Gastroesophageal sphincter (tissue), 4 donors: ENCODE measurements at places on chromosomes 6 and 20. TPM values are rescaled to one million over a fixed set of nuclear protein-coding genes. Genes with fewer than 3 reads are reported as not detected.

The PCSK2 gene
- 8.5 TPM for total RNA-seq

The MLN gene
- total RNA-seq: not detected

The CGAS gene
- 3.4 TPM for total RNA-seq

The UQCC2 gene
- total RNA-seq: 19.3 TPM

The MAP7 gene
- 6.7 TPM for total RNA-seq

The HLA-DOA gene
- 1.1 TPM for total RNA-seq

The ZBTB22 gene
- 19.7 TPM for total RNA-seq

The CFAP206 gene
- total RNA-seq: not detected

The CABLES2 gene
- 4.1 TPM for total RNA-seq

The DLL1 gene
- 6.8 TPM for total RNA-seq

The DLK2 gene
- total RNA-seq: not detected

The MATN4 gene
- total RNA-seq: not detected

The EPB41L1 gene
- 29.2 TPM for total RNA-seq

The GLP1R gene
- not detected for total RNA-seq

The FOXQ1 gene
- 2.3 TPM for total RNA-seq

The KIAA1755 gene
- 5.1 TPM for total RNA-seq

The OR2H1 gene
- not detected for total RNA-seq

The PTK6 gene
- total RNA-seq: 2.1 TPM

The NT5DC1 gene
- 15.9 TPM for total RNA-seq

The FUT9 gene
- total RNA-seq: not detected

The ERVFRD-1 gene
- total RNA-seq: 0.12 TPM

The TNFRSF6B gene
- 19.9 TPM for total RNA-seq

The MCHR2 gene
- total RNA-seq: not detected

The HAO1 gene
- total RNA-seq: not detected

The CHRNA4 gene
- total RNA-seq: not detected

The COL9A3 gene
- total RNA-seq: 9.0 TPM

The CPXM1 gene
- 2.3 TPM for total RNA-seq

The GABRR1 gene
- total RNA-seq: not detected

The PRKN gene
- 12.4 TPM for total RNA-seq

The HLA-DQA1 gene
- total RNA-seq: not detected

The FAM217A gene
- not detected for total RNA-seq

The RCAN2 gene
- total RNA-seq: 265 TPM

The AGPAT4 gene
- 10.6 TPM for total RNA-seq

The F13A1 gene
- 303 TPM for total RNA-seq

The SLC4A11 gene
- total RNA-seq: not detected

The ADTRP gene
- 0.72 TPM for total RNA-seq

The PRSS35 gene
- 1.2 TPM for total RNA-seq

The RWDD2A gene
- 4.4 TPM for total RNA-seq

The PNLDC1 gene
- not detected for total RNA-seq
